Aorta (tissue), 5 donors: ENCODE measurements at places on chromosomes 5 and 9. TPM values are rescaled to one million over a fixed set of nuclear protein-coding genes. Genes with fewer than 3 reads are reported as not detected.

Gene ZDHHC11
- 26.0 TPM for total RNA-seq

- H3K27ac ChIP-seq = no peak overlapping the region
- H3K27me3 ChIP-seq = no peaks in the 10 kb centered on the region
- H3K4me3 ChIP-seq = no peak overlapping the region
- H3K4me1 ChIP-seq = no peaks in the 10 kb centered on the region
- no peaks in the 10 kb centered on the region for H3K36me3 ChIP-seq
- DNase-seq = no peak
These were observed 1050.7 kb downstream of the TLE4 start for GRCh38 chr9:80622508-80622907.

DNA sequence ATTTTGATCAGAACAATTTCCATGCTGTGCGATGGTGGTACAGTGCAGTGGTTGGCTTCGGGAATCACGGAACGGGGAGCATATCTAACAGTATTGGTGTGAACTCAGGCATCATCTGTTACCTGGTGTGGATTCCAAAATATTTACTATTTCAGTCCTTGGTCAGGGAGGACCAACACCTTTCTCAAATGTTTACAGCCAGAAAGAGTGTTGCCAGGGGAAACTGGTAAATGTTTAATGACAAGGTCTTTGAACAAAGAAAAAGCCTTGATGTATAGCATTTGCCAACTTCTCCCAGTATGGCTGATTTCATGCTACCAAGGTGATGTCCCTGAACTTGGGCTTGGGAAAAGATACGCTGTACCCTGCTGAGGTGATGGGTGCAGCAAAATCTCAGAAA, 145.6 kb upstream of the POC5 start:
- no peak for DNase-seq
- H3K27ac ChIP-seq = no peak overlapping the region
- no peaks in the 10 kb centered on the region for H3K27me3 ChIP-seq
- no peaks in the 10 kb centered on the region for H3K4me1 ChIP-seq
- H3K36me3 ChIP-seq = no peaks in the 10 kb centered on the region
- H3K4me3 ChIP-seq = no peak overlapping the region

GRCh38 chr5:74963407-74963806, 89.0 kb downstream of the GCNT4 start:
- H3K27ac ChIP-seq = no peak overlapping the region
- no peaks in the 10 kb centered on the region for H3K36me3 ChIP-seq
- no peak overlapping the region for H3K4me3 ChIP-seq
- peaks cover 2% of the 10 kb centered on the region for H3K27me3 ChIP-seq
- DNase-seq = no peak

DNA sequence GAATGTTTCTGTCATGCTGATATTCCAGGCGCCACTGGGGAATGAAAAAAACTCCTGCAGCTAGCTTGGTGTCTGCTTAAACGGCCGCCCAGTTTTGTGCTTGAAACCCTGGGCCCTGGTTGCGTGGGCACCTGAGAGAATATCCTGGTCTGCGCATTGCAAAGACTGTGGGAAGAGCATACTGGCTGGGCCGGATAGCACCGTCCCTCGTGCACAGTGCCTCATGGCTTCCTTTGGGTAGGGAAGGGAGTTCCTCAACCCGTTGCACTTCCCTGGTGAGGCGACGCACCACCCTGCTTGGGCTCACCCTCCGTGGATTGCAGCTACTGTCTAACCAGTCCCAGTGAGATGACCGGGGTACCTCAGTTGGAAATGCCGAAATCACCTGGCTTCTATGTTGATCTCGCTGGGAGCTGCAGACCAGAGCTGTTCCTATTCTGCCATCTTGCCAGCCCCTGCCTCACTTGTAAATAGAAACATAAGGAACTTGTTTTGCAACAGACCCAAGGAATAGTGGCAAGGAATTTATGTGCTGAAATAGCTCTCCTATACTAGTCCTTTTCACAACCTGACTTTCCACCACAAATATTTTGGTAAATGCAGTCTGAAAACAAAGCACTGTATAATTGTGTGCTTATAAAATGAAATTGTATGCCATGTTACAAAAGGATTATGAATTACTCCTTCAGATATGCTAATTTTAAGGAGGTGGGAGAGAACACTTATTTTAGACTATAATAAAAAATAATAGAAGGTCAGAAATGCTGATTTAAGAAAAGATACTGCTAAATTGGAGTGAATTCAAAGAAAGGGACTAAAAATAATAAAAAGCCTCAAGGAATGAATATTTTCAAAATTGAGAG, 90.3 kb downstream of the ADAMTSL1 start:
- no peak overlapping the region for H3K4me3 ChIP-seq
- H3K27ac ChIP-seq = no peak overlapping the region
- DNase-seq = no peak
- no peaks in the 10 kb centered on the region for H3K4me1 ChIP-seq
- H3K27me3 ChIP-seq = no peaks in the 10 kb centered on the region
- no peaks in the 10 kb centered on the region for H3K36me3 ChIP-seq

- no peak overlapping the region for H3K27ac ChIP-seq
- DNase-seq = no peak
- no peak overlapping the region for H3K4me3 ChIP-seq
- no peaks in the 10 kb centered on the region for H3K4me1 ChIP-seq
- H3K36me3 ChIP-seq = no peaks in the 10 kb centered on the region
These were observed 162.7 kb upstream of the TSLP start for GRCh38 chr5:110908848-110909247.

DNA sequence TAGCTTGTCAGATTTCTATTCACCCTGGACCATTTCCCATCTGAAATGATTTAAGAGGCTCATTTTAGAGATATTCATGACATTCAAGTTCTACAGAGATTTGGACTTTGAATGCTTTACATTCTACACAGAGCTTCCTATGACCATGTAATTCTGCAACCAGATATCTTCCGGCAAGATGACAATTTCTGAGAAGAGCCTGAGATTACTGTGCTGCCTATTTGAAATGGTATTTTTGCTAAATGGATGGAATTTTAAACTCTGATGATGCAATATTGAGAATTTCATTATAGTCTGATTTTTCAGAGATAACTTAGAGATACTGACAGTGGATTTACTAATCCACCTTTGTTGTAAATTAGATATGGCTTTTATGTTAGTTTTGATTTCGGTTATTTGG, 16.0 kb upstream of the ACOT12 start:
- no peaks in the 10 kb centered on the region for H3K27me3 ChIP-seq
- no peak overlapping the region for H3K27ac ChIP-seq
- no peaks in the 10 kb centered on the region for H3K36me3 ChIP-seq
- DNase-seq = no peak
- no peaks in the 10 kb centered on the region for H3K4me1 ChIP-seq

DNA sequence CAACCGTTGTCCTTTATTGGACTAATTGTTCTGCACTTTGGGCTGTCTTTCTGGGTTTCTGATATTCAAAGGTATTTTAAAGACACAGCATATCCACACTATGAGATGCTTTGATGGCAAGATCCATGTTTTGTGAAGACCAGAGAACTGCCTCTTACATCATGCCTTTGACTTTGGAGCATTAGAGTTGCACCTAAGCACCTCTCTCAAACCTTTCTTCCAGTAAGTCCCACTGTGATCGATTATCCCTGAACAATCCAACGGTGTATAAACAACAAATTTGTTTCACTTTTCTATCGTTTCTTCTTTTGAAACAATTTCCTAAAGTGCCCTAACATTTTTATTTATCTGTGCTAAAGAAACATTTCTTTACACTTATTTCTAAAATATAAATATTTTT, 144.4 kb downstream of the KCTD16 start:
- H3K36me3 ChIP-seq = no peaks in the 10 kb centered on the region
- H3K27me3 ChIP-seq = no peaks in the 10 kb centered on the region
- peaks cover 1% of the 10 kb centered on the region for H3K4me1 ChIP-seq
- DNase-seq = no peak
- no peak overlapping the region for H3K4me3 ChIP-seq
- no peak overlapping the region for H3K27ac ChIP-seq

GRCh38 chr5:139378941-139379361, 4.1 kb downstream of the SLC23A1 start:
- no peaks in the 10 kb centered on the region for H3K27me3 ChIP-seq
- no peak overlapping the region for H3K4me3 ChIP-seq
- H3K27ac ChIP-seq = no peak overlapping the region
- H3K4me1 ChIP-seq = no peaks in the 10 kb centered on the region
- no peak for DNase-seq

DNA sequence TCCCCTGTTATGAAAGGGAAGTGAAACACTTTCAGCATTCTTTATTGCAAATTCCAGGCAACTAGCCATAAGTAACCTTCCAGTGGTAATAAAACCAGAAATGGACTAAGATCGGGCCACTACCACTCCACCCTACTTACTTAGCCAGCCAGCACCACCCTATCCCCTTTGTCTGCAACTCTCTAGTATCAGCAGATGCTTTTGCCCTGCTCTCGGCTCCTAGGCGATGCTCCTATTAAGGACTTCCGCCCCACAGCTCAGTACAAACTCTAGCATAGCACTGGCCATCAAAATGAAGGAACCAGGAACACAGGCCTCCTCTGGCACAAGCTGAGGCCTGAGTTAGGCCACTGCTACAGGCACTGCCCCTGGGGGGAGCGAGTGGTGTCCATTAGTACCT, 81.2 kb downstream of the GLDC start:
- H3K4me3 ChIP-seq = no peak overlapping the region
- H3K36me3 ChIP-seq = no peaks in the 10 kb centered on the region
- H3K4me1 ChIP-seq = peaks cover 2% of the 10 kb centered on the region
- H3K27ac ChIP-seq = no peak overlapping the region
- no peaks in the 10 kb centered on the region for H3K27me3 ChIP-seq

DNA sequence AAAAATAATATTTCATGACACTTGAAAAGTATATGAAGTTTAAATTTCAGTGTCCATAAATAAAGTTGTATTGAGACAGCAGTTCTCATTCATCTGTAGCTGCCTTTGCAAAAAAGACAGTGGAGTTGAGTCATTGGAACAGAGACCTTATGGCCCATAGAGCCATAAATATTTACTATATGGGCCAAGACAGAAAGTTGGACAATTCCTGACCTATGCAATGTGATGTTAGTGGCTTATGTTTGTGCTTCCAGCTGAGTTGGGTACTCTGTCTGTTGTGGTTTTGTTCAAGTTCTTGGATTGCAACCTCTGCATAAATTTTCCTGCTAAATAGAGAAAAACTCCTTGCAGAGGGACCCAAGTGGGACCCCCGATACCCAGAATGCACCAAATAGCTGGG, 69.8 kb downstream of the KCNIP1 start:
- DNase-seq = no peak
- no peaks in the 10 kb centered on the region for H3K36me3 ChIP-seq
- H3K4me3 ChIP-seq = no peak overlapping the region
- no peaks in the 10 kb centered on the region for H3K4me1 ChIP-seq
- no peaks in the 10 kb centered on the region for H3K27me3 ChIP-seq
- H3K27ac ChIP-seq = no peak overlapping the region

- no peaks in the 10 kb centered on the region for H3K4me1 ChIP-seq
- DNase-seq = no peak
- no peak overlapping the region for H3K4me3 ChIP-seq
- H3K36me3 ChIP-seq = no peaks in the 10 kb centered on the region
- no peak overlapping the region for H3K27ac ChIP-seq
- no peaks in the 10 kb centered on the region for H3K27me3 ChIP-seq
These were observed 130.2 kb upstream of the LIFR start for GRCh38 chr5:38686658-38687057.

- no peaks in the 10 kb centered on the region for H3K27me3 ChIP-seq
- no peak overlapping the region for H3K27ac ChIP-seq
- no peaks in the 10 kb centered on the region for H3K36me3 ChIP-seq
- no peak for DNase-seq
These were observed 597.0 kb downstream of the PSAT1 start for GRCh38 chr9:78893774-78894401.

- no peak overlapping the region for H3K27ac ChIP-seq
- peaks cover 4% of the 10 kb centered on the region for H3K36me3 ChIP-seq
- no peaks in the 10 kb centered on the region for H3K4me1 ChIP-seq
- DNase-seq = no peak
- H3K27me3 ChIP-seq = no peaks in the 10 kb centered on the region
These were observed 118.4 kb downstream of the PAPPA start for GRCh38 chr9:116271991-116272390.
